ENCODE measurements at places on chromosomes 16 and 17.

- DNase-seq = no peak
Observed at GRCh38 chr17:46765453-46765852, 53.0 kb downstream of the WNT3 start.

DNA sequence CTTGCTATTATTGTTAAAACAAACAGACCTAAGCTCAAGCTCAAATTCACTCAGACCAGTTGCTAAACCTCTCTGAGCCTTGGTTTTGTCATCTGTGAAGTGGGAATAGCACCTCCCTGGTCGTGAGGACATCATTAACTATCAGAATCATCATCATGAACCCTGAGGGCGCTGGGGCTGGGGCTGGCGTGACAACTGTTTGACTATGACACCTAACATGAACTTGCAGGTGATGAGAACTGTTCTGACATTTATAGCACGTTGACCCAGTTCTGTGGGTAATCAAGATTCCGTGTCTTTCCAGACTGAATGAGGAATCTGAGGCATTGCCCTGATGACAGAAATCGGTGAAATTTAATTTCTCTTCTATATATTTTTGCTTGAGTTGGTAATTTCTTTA, 71.3 kb upstream of the CDH5 start:
- DNase-seq = no peak

GRCh38 chr17:56577190-56577842, 16.2 kb upstream of the NOG start:
- DNase-seq = no peak

GRCh38 chr17:47698749-47699535, 5.0 kb downstream of the TBKBP1 start:
- DNase-seq = peak; percentile 65

- DNase-seq = no peak
Observed at GRCh38 chr17:67053438-67054000, 9.2 kb downstream of the CACNG1 start.

- no peak for DNase-seq
Observed at GRCh38 chr17:30358055-30358760, 20.5 kb upstream of the CPD start.

- DNase-seq = no peak
Observed at GRCh38 chr16:55015181-55015913, 84.7 kb downstream of the IRX5 start.

DNA sequence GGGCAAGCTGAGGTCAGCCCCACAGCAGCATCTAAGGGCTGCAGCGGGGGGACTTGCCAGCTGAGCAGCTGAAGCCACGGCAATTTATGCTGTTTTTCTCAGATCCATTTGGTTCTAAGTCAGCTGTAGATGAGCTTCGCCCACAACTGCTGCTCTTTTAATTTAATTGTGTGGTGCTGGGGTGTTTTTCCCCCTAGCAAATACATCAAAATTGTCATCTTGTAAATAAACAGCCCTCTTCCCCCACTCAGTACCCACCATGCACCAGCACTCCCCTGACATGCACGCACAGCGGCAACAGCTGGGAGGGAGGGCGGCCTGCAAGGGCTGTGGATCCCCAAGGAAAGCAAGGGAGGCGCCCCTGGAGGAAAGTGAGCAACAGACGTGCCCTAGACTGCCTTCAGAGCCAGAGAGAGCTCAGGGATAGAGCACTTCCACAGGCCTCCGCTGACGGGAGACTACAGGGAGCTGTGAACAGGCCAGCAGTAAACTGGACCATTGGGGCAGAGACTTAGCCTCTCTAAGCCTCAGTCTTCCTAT, 149.5 kb downstream of the TMEM132E start:
- no peak for DNase-seq

DNA sequence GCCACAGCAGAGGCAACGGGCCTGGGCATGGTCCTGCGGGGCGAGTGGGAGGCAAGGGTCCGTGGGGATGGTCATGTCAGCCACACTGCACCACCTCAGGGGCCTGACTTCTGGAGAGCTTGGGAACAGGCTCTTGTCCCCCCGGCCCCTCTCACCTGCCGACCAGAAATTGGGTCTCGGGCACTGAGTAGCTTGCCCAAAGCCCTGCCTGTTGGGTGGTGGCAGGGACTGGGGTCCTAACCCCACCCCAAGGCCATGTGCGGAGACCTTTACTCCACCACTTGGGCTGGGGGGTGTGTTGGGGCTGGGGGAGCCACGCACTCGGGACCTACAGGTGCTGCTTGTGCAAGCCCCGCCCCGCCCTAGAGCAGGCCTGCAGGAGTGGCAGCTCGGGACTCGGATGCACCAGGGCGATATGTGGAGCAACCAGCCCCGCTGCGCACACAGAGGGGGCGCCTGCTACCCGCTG, 24.2 kb upstream of the CHMP6 start:
- no peak for DNase-seq

DNA sequence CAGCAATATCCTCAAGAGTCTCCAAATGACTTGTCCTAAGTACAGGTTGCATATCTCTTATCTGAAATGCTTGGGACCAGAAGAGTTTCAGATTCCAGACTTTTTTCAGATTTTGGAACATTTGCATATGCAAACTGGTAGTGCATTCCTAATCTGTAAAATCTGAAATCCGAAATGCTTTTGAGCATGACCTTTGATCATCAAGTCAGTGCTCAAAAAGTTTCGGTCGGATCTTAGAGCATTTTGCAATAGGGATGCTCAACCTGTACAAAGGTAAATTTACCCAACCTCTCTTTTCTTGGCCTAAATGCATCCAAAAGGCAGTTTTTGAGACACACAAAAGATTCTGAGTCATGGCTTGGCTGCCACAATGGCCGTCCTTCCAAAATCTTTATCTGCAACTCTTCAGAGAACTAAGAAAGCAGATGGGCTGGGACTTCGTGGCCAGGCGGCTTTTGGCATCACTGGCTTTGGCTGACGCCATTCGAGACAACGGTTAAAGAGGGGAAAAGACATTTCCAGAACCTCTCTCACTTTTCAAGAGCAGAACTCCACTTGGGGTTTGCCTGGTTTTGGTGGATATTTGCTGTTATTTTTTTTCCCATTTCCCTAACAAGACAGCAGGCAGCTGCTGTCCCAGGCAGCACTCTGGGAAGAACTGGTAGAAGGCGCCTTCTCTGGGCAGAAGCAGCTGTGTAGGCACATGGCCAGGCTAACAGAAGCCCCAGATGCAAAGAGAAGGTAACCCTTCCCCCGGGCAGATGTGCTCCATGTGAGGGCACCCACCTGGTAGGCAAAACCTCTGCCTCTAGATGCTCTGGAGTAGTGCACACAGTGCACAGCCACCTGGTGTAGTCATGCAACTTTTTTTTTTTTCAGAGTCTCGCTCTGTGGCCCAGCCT, 8.9 kb downstream of the CPPED1 start:
- DNase-seq = no peak

GRCh38 chr17:49817993-49818392, 29.5 kb downstream of the KAT7 start:
- no peak for DNase-seq

- DNase-seq = peak; percentile 86
Observed at GRCh38 chr17:76909971-76910760, 42.0 kb downstream of the MGAT5B start.

- DNase-seq = peak; percentile 56
Observed at GRCh38 chr17:2965621-2966595, 97.5 kb downstream of the OR1D5 start.

GRCh38 chr16:49615576-49615975, 240.3 kb downstream of the ZNF423 start:
- no peak for DNase-seq

GRCh38 chr17:50289278-50289677, 15.0 kb downstream of the TMEM92 start:
- DNase-seq = no peak

DNA sequence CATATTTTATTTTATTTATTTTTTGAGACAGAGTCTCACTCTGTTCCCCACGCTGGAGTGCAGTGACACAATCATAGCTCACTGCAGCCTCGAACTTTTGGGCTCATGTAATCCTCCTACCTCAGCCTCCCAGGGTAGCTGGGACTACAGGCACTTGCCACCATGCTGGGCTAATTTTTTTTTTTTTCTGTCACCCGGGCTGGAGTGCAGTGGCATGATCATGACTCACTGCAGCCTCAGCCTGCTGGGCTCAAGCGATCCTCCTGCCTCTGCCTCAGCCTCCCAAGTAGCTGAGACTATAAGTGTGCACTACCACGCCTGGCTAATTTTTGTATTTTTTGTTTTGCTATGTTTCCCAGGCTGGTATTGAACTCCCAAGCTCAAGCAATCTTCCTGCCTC, 17.1 kb downstream of the UNC45B start:
- DNase-seq = no peak

GRCh38 chr17:30309591-30309990, 17.8 kb upstream of the BLMH start:
- DNase-seq = no peak

DNA sequence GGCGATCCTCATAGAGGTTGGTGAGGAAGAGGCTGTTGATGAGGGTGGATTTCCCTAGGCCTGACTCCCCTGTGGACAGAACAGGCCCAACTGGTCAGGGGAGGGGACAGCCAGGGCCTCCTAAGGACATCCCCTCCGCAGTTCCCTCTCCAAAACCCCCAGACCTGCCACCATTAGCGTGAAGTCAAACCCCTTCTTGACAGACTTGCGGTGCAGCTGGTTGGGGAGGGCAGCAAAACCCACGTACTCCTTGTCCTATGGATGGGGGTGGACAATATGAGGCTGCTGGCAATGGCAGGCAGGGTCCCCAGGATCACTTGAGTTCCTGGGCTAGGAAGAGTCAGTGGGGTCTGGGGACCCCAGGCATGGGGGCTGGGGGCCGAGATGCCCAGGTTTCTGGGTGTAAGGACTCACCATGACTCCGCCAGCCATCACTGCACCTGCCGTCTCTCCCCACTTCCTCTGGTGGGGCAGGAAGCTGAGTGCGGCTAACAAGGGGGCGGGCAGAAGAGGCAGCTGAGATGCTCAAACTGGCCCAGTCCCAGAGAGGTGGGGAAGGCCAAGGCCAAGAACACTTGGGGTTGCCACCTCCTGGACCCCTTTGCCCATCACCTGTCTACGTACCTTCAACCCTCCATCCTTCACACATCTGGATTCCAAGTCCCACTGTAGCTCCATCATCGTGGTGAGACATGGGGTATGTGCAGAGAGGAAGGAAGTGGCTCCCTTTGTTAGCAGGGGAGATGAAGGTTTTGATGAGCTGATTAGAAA, at the start of gene SEPTIN1:
SEPTIN1 (minus strand) TSS at position 451 of the 771 bp plus-strand sequence; CDS start at position 432, 19 bp downstream.
- DNase-seq = no peak

DNA sequence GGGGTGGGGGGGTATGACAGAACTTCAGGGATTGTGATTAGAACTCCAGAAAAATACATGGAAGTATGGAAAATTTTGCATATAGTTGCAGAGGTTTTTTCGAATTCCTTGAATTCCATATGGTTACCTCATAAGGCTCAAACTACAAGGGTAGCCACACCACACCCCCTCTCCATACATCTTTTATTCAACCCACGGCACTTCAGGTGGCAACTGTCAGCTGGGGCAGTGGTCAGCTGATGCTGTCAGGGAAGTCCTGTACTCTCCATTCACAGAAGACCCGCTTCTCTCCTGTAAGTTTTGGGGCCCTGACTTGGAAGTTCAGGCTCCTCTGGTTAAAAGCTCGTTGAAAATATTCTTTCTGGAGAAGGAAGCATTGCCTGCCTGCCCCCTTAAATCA, 57.5 kb upstream of the CLEC19A start:
- no peak for DNase-seq

GRCh38 chr16:75261590-75262078, 10.2 kb upstream of the BCAR1 start:
- DNase-seq = no peak

DNA sequence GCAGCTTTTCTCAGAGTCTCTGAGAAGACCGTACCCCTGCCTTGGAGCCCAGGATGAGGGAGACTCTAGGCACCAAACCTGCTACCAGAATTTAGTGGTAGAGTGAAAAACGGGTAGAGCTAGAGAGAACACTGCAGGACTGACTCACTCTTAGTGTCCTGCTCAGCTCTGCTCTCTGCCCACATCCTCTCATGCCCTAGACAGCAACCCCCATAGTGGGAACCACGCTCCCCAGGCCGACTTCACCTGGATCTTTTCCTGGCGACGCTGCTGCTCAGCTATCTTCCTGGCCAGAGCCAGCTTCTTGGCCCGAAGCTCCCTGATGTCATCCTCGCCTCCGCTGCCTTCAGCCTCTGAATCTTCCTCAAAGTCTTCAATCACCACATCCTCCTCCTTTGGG, 26.7 kb downstream of the HIC1 start:
- DNase-seq = no peak

DNA sequence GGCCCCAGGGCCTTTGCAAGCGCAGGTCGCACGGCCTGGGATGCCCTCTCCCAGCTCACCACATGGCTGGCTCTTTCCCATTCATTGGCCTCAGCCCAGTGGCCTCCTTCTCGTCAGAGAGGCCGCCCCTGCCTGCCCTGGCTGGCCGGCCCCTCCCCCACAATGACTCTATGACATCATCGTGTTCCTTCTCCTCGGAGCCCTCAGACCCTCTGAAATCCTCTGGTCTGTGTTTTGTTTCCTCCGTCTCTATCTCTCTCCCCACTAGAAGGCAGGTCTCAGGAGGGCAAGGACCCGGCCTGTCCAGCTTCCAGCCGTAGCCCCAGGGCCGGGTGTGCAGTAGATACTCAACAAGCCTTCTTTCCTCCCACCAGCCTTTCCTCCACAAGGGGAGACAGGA, 164.8 kb upstream of the FOXF1 start:
- no peak for DNase-seq

DNA sequence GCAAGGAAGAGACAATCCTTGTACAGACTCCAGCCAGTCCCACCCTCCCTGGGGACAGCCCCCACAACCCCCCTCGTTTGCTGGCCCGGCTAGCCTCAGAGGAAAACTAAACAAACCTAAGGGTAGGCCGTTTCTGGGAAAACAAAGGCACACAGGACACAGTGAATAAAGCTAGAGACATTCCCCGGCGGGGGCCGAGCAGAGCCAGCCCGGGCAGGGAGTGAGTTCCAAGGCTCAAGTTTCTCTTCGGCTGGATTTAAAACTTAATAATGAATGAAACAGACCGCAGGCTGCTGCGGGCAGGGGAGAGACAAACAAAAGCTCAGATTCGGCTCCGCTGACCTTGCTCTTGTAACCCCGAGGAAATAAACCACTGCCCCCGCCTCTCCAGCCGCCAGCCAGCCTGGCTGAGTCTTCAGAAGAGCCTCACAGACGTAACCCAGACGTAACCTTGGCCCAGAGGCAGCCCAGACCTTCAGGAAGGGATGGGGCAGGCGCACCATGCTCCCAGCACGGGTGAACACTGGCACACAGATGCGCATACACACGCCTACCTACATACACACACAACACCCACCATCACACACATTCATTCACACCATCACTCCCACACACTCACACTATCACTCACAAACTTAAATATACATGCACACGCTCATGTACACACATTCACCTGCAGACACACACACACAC, 216.0 kb downstream of the ZNF423 start:
- DNase-seq = peak; percentile 56

DNA sequence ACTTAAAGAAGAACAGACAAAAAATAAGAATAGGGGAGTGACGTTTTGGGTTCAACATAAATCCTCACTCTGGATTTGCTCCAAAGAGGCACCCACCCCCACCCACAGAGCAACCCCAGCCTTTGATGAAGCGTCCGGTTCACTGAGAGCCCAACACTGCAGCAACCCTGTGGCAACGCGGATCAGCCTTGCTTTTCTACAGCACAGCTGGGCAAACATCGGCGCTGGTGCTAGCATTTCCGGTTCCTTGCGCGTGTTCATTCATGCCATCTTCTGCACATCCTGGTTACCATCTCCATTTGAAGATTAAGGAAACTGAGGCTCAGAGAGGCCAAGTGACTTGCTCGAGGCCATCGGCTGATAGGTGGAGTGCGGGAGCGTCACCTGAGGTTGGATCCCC, 8.7 kb upstream of the GINS2 start:
- DNase-seq = no peak

- no peak for DNase-seq
Observed at GRCh38 chr16:86806838-86807351, 228.5 kb downstream of the FOXL1 start.

Data from hepatocyte (in vitro differentiated cells).